NCI-H1417 (cell line): ENCODE measurements at places on chromosomes 3 and 15.
A peak's percentile ranks its signal among the peaks of the same experiment; 100 is the strongest.

GRCh38 chr3:53219895-53220483 lies 35.8 kb downstream of the TKT start:
- DNase-seq, result peak; percentile 29

DNA sequence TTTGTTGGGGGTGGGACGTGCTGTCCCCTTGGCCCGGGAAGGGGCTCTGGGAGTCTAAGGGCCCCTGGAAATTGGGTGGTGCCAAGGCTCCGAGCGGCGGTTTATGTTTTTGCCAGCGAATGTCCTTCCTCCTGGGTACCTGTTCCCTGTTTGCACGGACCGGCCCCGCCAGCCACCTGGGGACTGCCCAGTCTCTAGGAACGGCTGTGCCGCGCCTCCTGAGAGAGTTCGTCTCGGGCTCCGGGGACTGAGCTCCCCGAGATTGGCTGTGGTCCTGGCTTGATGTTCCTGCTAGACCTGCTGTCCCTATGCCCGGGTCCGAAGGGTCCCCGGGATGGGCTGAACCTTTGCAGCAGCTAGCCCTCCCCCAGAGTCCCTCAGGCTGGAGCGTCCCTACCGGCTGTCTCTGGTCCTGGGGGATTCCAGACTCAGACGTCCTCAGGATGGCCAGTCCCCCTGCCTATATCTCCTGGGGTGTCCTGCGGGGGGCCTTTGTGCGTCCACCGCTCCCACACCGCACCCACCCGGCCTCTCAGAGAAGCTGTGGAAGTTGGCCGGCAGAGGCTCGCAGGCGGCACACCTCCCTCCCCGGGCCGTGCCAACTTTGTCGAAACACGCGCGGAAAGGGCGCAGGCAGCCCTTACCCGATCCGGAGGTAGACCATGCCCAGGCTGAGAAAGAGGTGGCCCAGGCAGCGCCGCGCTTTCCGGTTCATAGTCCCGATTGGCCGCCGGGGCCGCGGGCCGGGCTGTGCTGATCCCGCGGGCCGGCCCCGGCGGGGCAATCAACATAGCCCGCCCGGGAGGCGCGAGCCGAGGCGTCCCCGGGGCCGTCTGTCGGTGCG lies 547 bp downstream of the WNT7A start:
- DNase-seq, result no peak

DNA sequence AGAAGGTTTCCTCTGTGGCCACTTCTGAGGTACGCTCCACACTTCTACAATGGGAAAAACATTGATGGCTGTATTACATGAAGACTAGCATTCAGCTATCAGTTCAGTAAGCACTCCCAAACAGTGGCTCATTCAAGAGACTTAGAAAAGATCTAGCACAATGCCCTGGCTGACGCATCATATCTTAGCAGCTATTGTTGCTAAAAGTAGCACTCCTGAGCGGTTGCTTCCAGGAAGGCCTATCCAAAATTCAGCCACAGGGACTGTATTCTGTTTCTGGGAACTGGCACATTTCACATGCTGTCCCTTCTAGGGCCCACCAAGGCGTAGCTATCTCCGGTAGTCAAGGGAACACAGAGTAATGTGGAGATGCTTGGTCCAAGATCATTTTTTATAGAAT lies 21.2 kb upstream of the SPRED1 start:
- DNase-seq, result no peak

DNA sequence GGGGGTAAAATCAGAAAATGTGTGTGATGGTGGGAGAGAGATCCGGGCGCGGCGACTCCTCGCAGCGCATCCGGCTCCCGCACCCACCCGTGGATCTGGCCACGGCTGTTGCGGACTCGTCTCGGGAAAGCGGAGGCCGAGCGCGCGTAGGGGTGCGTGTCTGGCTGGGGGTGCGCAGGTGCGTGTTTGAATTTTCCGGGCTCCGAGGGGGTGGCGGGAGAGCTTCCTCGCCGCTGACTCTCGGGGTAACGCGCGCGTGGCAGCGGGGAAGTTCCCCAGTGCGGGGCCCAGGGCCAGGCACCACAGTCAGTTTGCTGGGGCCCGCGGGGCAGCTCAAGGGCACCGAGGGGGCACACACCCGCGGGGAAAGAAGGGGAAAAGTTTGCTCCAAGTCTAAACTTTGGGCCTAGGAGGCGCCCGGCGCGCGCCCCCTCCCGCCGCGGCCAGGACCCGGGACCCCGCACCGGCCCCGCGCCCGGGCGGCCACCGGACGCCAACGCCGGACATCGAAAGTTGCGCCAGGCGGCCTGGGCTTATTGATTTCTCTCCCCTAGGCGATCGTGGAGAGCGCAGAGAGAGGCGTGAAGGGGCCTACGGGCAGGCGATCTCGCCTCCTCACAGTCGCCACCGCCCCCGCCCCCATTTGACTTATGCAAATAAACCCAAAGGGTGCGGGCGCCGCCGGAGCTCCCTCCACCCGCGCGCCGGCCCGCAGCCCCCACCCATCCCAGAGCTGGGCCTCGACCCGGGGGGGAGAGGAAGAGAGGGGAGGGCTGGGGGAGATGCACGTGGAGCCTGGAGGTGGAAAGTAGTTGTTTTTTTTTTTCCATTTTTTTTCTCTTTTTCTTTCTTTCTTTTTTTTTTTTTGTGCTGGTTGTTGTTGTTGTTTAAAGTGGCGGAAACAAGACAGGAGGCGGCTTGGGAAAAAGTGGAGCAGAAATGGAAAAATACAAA lies 639 bp downstream of the FOXP1 start:
- DNase-seq, result peak; percentile 71

DNA sequence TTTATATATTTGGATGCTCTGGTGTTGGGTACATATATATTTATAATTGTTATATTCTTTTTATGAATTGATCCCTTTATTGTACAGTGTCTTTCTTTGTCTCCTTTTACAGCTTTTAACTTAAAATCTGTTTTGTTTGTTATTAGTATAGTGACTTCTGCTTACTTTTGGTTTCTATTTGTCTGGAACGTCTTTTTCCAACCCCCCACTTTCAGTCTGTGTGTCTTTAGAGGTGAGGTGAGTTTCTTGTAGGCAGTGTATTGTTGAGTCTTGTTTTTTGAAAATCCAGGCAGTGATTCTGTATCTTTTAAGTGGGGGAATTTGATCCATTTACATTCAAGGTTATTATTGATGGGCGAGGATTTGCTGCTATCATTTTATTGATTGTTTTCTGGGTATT lies 62.0 kb downstream of the AP4E1 start:
- no peak for DNase-seq

DNA sequence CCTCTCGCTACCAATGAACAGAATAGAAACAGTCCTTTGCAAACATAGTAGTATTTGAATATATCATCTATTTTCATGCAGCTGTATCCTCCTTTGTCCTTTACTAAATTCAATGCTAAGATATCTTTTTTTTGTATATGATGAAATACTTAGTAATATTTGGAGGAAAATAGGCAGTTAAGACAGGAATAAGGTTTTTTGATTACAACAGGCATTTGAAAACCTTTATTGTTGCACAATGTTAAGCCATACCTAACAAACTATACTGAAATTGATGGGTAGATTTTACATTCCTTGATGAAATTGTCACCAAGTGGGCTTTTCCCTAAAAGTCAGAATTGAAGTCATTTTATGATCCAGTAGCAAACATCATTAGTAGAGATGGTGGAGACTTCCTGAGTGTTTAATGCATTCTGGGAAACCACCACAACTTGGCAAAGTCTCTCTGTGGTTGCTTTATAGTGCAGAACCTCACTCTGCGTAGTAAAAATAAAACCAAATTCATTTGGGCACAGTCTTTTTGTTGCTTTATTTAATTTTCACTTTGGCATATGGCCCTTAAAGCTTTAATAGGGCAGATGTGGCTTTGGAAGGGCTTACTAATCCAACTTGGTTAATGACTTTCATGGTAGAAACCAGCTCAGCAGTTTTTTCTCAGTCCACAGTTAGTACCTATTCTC lies 216.0 kb downstream of the DIPK2A start:
- no peak for DNase-seq

- no peak for DNase-seq
Observed at GRCh38 chr15:29670998-29671981, 151.0 kb downstream of the TJP1 start.

GRCh38 chr3:170768334-170768801 lies 101.6 kb downstream of the RPL22L1 start:
- DNase-seq, result peak; percentile 15

DNA sequence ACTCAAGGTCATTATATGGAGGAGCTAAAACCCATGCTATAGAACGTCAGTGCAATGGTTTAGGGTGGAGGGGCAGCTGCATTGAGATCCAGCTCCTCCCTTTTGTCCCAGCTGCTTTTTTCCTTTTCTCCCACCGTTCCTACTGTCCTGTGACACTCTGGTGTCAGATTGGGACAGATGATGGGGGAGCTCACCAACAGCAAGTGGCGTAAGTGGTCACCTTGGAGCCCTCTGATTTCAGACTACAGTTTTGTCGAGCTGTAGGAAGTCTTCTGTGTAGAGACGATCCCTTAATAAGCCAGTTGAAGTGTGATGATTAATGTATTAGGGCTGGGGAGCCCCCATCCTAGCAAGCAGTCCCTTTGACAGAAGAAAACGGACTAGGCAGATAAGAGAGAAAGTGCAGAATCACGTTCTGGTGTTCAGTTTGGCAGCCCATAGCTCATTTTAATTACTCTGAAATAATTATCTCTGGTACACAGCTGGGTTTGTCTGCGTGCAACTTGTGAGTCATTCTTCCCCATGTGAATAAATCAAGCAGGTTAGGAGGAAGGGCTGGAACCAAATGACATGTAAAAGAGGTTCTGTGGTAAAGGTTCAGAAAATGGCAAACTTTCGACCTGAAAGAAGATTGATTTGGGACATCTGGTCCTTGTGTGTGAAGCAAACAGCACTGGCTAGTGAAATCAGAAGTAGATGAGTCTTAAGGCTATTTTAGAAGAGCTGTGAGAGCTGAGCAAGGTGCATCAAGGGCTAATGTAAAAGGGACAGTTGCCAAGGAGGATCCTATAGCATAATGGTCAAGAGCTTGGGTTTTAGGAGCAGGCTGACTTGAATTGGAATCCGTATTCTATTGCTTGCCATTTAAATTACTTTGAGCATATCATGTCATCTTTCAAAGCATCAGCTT lies 241.4 kb downstream of the EDEM1 start:
- DNase-seq, result no peak

DNA sequence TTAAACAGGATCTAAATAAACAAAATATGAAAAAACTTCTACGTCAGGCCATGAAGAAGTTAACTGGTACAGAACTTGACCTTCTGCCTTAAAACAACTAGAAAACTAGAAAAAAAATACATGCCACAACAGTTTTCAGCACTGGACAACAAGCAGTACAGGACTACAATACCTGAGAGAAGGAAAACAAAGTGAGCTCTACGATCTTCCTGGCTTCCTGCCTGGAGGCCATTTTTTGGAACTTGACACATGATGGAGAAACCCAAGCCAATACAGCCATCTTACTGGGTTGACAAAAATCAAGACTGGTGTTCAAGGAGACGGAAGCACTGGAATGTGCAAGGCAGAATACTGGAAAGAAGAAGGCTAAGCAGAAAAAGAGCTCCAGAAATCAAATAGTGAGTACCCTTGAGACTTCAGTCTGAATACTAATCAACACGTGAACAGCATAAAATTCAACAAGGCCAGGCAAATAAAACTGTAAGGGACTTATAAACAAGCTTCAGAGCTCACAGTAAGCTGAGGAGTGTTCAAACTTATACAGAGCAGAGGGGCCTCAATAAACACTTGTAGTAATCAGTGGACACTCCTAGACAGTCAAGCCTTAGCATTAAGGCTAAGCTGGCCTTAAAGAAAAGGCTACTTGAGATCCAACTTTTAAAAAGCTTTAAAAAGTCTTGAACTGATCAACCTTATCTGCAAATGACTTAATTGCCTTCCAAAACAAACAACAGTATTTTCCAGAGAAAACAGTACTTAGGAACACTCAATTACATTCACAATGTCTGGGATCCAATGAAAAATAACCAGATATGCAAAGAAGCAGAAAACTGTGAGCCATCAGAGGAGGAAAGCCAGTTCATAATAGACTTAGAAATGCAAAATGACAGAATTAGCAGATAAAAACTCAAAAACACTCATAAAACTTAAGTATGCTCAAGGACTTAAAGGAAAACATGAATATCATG lies 63.2 kb downstream of the DLG1 start:
- DNase-seq, result no peak

- no peak for DNase-seq
Observed at GRCh38 chr3:41129731-41130130, 69.6 kb upstream of the CTNNB1 start.

- no peak for DNase-seq
Observed at GRCh38 chr3:32557640-32558352, 12.9 kb downstream of the DYNC1LI1 start.

DNA sequence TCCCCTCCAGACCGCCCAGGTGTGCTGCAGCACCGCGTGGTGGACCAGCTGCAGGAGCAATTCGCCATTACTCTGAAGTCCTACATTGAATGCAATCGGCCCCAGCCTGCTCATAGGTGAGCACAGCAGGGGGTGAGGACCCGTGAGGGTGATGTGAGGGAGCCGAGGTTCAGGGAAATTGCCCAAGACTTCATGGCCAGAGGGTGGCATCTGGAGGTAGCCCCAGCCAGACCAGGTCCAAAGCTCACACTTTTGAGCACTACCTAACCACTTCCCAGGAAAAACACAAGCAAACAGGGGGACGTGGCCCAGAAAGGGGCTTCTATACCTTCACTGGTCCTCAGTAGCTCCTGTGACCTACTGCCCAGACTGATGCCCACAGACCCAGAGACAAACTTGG lies 33.8 kb downstream of the NR1I2 start:
- DNase-seq, result no peak

DNA sequence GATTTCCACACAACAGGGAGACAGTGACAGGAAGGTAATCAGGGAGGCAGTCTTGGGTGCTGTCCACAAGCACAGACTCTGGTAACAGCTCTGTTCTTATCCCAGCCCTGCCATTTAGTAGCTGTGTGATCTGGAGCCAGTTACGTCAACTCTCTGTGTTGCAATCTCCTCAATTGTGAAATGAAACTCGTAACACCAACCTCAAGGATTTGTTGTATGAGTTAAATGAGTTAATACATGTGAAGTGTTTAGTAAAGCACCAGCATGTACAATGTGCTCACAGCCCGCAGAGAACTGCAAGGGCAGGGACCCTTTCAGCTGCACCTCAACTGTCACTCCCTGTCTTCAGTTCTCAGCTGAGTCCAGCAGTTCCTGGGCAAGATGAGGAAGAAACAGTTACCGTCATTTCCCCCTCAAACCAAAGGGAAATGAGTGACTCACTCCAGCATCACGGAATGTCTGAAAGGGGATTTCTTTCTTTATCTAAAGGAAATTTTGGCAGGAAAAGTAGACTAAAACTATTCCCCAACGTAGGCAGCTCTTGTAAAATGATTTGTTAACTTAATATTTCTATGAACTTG lies 39.9 kb upstream of the MB21D2 start:
- DNase-seq, result no peak

- DNase-seq, result no peak
Observed at GRCh38 chr3:170483485-170484262, 65.0 kb downstream of the CLDN11 start.

DNA sequence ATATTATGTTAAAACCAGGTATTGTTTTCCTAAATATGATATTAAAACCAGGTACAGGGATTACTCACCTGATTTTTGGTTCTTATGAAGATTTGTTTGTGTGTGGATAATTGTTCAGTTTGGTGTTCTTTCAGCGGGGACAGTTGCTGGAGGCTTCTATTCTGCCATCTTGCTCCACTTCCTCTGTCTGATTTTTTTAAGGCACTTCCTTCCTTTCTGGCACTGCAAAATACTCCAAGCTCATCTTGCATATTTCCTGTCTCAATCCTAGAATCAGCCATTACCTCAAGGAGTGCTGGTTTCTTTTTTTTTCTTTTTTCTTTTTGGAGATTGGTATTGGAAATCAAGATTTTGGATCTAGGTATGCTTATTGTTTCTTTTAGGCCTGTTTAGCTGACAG lies 229.9 kb downstream of the SV2B start:
- DNase-seq, result no peak
